Activated effector memory CD4-positive, alpha-beta T cell treated with Interleukin-2 at 50 U/mL for 16 hours (primary cell): ENCODE measurements at places on chromosomes 6 and 20.

DNA sequence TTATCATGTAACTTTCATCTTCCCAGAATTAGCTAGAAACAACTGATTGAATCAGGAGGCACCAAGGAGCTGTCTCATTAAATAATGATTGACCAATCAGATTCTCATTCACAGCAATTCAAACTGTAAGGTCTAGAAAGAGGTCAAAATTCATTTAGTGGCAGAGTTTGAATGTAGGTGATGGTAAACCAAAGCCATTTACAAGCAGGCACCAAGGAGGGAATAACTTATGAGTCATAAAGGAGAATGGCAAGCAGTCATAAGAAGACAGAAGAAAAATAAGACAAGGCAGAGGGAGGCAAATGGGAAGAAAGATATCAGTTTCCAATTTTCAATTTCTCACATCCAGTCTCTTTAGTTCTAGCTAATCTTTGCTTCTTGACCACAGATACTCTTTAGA lies 52.9 kb upstream of the DEFB112 start:
- no peak for DNase-seq

GRCh38 chr6:30719356-30719755 lies 796 bp upstream of the TUBB start:
- DNase-seq = no peak

DNA sequence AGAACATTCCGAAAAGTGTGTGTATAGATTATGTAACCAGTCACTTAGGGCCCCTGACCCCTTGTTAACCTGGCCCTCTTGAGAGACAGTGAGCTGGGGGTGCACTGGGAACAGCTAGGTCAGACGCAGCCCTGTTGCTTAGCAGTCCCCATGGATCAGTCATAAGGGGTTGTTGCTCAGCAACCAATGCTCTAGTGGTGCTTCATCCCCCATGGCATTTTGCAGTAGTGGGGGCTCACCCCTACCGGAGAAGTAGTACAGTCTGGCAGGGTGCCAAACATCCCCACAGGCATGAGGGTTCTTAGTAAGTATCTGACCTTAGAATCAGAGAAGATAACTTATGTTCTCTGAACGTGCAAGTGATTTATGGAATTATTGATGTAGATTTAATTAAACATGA lies 12.3 kb downstream of the PKIB start:
- DNase-seq = no peak

GRCh38 chr6:43855247-43855646 lies 85.2 kb downstream of the VEGFA start:
- no peak for DNase-seq

DNA sequence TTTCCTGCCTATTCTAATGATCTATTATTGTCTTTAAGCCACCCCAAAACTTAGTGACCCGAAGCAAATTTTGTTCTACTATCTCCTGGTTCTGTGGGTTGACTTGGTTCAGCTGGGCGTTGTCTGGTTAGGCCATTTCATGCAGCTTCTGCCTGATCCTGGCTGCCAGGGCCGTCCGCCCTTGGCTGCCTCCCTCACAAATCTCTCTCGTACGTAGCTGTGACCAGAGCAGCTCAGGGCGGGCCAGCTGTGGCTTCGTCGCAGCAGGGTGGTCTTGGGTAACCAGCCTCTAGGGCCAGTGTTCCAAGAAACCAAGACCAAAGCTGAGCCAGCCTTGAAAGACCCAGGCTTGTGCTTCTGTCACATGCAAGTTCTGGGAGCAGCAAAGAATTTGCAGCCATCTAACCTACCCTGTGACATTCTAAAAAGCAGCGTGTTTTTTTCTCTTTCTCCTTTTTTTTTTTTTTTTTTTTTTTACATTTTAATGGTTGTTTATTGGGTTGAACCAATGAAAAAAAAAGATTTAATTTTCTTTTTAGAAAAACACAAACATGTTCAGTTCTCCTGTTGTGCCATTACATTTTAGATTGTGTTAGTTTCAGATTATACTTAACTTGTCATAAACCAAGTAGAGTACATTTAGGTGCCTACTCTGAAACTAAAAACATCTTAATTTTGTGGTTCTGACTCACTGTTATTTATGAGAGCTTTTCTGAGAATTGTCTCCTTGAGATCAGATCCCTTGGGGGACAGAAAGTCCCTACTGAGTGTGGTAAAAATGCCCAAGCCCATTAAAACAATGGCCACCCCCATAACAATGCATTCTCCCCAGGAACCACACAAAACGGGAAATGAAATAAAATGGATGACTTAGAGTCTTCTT lies 83.9 kb downstream of the ZDHHC14 start:
- DNase-seq = no peak

GRCh38 chr6:116682334-116682712 lies 1.3 kb downstream of the KPNA5 start:
- no peak for DNase-seq

DNA sequence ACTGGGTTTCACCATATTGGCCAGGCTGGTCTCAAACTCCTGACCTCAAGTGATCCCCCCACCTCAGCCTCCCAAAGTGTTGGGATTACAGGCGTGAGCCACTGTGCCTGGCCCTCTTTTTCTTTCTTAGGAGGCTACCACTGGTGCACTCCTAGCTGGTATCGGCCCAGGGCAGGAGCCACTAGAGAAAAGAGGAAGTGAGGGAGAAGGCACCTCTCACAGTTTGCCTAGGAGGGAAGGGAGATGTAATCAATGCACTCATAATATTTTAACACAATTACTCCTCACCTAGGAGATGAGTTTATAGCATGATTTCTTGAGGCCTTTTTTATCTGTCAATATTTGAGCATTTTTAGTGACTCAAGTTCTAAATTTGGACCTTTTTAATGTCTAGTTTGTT lies 189.0 kb upstream of the SOX4 start:
- no peak for DNase-seq

DNA sequence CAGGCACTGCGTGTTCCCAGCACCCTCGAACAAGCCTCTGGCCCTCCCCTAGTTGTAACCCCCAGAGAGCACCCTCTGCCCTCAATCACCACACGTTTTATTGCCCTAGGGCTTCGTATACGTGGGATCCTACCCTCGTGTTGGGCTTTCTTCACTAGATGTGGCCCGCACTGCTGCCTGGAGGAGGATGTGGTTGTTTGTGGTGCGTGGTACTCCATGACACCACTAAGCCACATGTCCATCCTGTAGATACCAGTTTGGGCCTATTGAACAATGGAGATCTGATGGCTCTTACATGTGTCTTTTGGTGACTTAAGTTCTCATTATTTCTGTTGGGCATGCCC lies 17.0 kb downstream of the SLC2A4RG start:
- no peak for DNase-seq

GRCh38 chr6:90169374-90169773 lies 127.3 kb downstream of the BACH2 start:
- no peak for DNase-seq

GRCh38 chr20:39133201-39133600 lies 171.1 kb downstream of the DHX35 start:
- no peak for DNase-seq

GRCh38 chr20:16710781-16711180 lies 19.0 kb upstream of the SNRPB2 start:
- DNase-seq = no peak

DNA sequence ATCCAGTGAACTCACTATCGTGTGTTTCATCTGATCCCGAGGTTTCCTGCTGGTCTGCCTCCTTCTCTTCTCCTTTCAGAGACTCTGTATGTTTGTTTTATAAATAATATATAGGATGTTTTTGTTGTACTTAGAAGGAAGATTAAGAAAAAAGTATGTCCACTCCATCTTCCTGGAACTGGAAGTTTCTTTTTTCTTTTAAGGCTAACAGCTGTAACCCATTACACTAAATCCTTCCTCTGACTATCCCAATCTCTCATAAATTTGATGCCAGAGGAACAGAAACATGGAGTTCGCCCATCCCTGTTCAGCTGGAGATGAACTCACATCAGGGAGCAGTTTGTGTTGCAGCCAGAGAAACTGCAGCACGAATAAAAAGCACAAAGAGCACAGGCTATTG lies 20.7 kb downstream of the RIPK1 start:
- no peak for DNase-seq

- DNase-seq = no peak
Measured at GRCh38 chr6:81589465-81590313, 162.8 kb downstream of the TENT5A start.

DNA sequence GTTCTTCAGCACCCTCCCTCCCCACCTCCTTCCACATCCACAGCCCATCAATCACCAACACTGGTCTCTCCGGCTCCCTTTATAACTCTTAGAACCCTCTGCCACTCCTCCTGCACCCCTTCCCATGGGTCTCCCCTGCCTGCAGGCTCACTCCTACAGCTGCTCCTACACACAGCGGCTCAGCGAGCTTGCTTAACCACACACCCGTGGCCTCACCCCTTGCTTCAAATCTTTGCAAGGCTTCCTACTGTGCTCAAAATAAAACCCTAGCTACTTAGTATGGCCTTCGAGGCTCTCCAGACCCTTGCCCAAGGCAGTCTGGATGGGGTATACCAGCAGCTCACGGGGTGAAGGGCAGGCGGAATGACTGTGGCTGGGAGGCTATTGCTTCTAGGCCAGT lies 63.7 kb downstream of the JPH2 start:
- DNase-seq = no peak

GRCh38 chr6:35146453-35146852 lies 5.3 kb upstream of the TCP11 start:
- no peak for DNase-seq

DNA sequence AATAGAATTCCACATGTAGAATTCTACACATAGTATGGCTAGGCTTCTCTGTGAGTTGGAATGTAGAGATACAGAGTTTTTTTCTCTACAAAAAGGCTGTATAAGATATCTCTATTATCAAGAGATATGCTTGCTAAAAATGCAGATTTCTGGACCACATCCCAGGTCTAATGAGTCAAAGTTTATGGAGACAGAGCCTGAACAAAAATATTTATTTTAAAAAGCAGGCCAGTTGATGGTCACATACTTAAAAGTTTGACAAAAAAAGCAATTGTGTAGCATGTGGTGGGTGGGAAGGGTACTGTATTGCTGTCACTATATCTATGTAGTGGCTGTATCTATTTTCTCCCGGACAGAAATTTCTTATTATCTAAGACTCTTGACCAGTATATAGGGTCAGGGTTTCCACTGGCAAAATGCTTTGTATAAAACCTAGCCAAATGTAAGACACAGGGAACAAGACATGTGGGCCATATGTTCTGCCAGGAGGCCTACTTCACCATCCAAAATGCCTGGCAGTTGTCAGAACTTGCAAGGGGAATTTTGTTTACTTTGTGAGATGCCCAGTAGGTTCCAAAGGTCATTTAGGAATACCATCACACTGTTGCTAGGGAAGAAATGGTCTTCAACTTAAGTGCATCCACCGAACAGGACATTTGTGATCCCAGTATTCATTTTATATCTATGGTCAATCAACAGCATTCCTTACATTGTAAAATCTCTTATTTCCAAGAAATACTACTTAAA lies 60.6 kb downstream of the SHPRH start:
- DNase-seq = no peak

GRCh38 chr6:149154261-149154821 lies 163.2 kb upstream of the TAB2 start:
- DNase-seq = no peak

DNA sequence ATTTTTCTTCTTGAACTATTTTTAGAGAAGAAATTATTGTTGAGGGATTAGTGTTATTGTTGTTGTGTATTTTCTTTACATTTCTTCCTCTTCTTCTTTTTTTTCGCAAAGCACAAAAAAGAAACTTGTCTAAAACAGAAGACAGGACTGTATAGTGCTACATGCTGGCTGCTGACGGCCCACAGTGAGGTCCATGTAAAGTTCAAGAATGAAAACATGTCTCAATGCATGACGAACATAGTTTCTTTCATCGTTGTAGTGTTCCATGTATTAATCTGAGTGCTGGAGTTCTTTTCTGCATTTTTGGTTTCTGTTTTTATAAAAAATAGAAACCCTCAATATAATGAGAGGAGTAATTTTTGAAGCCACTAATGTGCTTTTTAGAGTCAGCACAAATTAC lies 462.9 kb upstream of the MARCKS start:
- no peak for DNase-seq

- DNase-seq = no peak
Measured at GRCh38 chr6:170018422-170018935, 267.1 kb downstream of the ERMARD start.

DNA sequence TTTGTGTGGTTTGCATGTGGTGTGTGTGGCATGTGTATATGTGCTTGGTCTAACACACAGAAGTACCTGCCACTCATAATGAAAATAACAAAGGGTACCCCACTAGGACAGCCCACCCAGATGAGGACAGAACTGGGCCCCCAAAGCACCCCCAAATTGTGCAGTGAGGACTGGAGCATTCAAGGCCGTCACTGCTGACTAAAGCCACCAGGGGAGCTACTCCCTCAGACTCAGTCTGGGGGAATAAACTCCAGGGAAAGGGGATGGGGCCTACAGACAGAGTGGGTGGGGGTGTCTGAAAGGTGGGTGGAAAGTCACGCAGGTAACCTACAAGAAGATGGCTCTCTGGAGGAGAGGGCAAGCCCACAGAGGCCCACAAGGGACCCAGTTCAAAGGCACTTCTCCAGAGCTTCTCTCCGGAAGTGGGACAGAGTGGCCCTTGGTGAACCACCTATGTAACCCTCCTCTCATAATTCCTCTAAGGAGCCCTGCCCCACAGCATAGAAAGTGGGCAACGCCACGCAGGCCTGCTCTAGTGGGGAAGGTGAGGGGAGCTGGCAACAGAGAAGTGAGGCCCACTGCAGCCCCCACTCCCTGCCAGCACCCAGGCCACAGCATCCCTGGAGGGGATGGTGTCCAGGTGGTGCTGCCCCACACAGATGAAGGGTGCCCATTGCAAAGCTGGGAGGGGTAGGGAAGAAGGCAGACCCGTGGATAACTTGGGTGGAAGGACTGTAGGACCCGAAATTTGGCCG lies 122.8 kb upstream of the MAFB start:
- DNase-seq = no peak

GRCh38 chr6:80733641-80734040 lies 627.2 kb downstream of the BCKDHB start:
- DNase-seq = no peak

DNA sequence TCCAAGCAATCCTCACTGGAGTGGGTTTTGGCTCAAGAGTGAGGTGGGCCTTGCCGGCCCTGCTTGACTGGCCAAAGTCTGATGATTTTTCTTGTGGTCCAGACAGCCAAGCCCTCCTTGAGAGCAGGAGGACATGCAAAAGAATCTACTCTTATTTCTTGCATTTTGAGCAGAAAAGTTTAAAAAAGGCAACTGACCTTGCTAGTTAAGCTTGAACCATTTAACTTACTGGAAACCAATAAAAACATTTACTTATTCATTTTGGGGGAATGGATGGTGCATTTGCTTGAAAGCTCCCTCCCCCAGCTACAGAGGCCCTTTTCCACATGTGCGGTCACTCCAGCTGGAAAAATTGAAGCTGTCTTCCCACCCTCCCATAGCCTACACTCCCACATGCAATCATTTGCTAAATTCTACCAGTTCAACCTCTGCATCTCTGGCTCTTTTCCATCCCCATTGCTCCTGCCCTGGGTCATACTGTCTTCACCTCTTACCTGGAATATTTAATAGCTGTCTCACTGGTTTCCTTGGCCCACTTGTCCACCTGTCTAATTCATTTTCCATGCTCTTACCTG lies 527.9 kb downstream of the DHX35 start:
- DNase-seq = no peak
